Glomerular endothelial cell (primary cell): ENCODE measurements at places on chromosomes 2 and 18. TPM values are rescaled to one million over a fixed set of nuclear protein-coding genes. Genes with fewer than 3 reads are reported as not detected.

- DNase-seq, result no peak
These were observed 152.1 kb upstream of the KYNU start for GRCh38 chr2:142725386-142725785.

DNA sequence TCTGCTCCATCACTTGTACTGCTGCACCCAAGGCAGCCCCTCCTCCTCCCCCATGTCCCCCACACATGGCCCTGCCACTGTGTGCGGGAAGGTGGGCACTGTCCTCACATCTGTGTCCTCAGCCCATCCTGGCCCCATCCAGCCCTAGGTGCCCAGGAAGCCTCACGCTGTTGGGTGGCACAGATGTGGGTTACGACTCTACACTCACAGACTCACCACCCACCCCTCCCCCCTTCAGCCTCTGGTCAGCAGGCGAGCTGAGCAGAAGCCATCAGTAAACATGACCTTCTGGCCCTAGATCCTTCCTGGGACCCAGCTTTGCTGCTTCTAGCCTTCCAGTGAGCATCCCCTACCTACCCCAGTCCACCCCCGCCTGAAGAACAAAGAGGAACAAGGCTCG is 43.0 kb downstream of the ADCY3 start:
- DNase-seq, result no peak

- DNase-seq, result peak; percentile 99
These were observed 76.7 kb downstream of the MERTK start for GRCh38 chr2:111975053-111975552.

- peak; percentile 20 for DNase-seq
These were observed 128.4 kb upstream of the CBLN2 start for GRCh38 chr18:72672364-72673184.

DNA sequence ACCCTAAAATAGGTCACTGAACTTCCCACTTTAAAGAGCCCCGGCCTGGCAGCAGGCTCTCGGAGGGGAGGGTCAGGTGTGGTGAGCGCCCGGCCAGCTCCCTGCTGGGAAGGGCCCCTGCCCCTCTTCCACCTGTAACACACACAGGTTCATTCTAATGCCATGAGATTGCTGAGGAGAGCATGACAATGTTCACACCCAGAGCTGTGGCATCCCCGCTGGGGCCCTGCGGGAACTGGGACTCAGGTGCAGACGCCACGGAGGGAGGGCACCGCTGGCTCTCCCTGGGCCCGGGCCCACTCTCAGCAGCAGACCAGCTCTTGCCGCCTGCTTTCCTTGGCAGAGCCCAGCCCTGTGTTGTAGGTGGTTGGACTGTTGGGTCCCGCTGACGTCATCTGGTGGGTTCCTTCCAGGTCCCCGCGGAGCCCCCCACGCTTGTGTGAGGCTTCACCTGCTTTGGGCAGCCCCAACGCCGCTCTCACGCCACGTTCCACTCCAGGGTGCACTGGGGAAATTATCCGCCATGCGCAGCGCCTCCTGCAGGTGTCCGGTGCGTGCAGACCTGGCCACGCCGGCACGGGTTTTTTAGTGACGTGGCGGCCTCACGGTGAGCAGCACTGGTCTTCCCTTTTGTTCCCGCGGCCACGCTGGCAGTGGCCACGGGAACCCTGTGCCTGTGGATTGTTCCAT is 50.4 kb upstream of the KCNG2 start:
- DNase-seq, result no peak

DNA sequence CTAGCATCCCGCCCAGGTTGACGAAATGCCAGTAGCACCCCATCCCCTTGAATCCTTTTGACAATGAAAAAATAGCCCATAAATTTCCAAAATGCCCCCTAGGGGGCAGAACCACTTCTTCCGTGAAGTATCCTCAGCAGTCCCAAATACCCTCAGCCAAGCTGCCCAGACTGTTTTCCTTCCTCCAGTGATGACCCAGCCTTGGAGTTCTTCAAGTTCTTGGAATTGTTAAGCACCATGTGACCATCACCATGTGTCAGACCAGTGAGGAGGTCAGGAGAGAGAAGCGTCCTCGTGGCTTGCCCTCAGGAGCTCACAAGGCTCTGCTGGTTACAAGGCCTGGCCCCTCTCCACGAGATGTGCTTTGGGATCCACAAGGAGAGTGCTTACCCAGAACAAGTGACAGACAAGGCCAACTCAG is 1.4 kb upstream of the SLC23A3 start:
- DNase-seq, result no peak

DNA sequence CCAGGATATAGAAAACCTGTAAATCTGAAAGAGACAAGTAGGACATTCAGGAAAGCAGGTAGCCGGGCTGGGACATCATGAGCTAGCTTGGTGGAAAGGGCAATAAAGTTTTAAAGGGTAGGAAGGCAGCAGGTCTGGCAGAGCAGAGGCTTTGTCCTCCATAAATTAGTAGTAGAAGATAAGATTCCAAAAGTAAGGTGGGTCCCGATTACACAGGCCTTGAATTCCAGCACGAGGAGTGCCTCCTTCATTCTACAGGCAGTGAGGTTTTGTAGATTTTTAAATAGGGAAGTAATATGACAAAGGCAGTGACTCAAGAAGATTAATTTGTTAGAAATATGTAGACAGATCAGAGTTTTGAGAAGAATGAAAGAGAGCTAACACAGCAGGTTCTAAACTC is 160.7 kb downstream of the DTNB start:
- DNase-seq, result no peak

GRCh38 chr2:3355951-3356569 is 21.6 kb downstream of the EIPR1 start:
- no peak for DNase-seq

DNA sequence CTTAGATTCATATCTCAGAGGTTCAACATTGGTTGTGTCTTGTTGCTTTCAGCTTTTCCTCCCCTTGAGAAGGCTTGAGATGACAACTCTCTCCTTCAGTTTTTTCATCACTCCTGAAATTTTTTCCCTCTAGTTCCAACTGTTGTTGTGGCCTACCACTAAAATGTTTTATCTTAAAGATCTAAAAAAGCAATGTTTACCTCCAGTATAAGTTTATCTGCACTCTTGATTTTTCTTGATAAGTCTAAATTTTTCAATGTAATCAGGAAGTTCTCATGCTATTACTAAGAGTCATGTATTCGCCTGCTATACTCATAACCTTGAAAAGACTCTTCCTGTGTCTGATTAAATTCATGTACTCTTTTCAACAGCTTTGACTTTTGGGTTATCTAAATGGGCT is 366.3 kb upstream of the TFPI start:
- no peak for DNase-seq

DNA sequence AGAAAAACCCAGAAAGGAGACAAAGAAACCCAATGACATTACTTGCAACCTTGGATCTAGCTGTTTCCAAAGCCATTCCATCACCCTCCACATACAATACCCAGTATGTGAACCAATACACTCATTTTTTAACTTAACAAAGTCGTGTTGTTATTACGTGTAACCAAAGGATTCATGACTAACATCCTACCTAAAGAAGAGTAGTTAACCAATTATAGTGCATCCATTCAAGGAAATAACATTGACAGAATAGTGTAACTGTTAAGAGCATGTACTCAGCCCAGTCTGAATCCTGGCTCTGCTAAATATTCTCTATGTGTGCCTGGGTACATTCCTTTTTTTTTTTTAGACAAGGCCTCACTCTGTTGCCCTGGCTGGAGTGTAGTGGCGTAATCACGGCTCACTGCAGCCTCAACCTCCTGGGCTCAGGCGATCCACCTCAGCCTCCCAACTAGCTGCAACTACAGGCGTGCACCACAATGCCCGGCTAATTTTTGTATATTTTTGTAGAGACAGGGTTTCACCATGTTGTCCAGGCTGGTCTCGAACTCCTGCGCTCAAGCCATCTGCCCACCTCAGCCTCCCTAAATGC is 9.9 kb downstream of the TLK1 start:
- DNase-seq, result no peak

- DNase-seq, result no peak
These were observed 102.4 kb downstream of the EPC2 start for GRCh38 chr2:148746973-148747372.

DNA sequence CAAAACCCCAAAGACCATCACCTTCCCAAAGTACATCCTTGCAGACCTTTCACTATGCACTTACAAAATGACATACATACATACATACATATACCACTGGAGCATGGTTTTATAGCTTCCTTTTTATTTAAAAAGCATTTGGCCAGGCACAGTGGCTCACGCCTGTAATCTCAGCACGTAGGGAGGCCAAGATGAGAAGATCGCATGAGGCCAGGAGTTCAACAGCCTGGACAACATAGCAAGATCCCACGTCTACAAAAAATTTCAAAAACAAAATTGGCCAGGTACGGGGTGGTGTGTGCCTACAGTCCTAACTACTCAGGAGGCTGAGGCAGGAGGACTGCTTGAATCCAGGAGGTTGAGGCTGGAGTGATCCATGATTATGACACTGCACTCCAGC is 29.9 kb upstream of the ADAM17 start:
- DNase-seq, result no peak

DNA sequence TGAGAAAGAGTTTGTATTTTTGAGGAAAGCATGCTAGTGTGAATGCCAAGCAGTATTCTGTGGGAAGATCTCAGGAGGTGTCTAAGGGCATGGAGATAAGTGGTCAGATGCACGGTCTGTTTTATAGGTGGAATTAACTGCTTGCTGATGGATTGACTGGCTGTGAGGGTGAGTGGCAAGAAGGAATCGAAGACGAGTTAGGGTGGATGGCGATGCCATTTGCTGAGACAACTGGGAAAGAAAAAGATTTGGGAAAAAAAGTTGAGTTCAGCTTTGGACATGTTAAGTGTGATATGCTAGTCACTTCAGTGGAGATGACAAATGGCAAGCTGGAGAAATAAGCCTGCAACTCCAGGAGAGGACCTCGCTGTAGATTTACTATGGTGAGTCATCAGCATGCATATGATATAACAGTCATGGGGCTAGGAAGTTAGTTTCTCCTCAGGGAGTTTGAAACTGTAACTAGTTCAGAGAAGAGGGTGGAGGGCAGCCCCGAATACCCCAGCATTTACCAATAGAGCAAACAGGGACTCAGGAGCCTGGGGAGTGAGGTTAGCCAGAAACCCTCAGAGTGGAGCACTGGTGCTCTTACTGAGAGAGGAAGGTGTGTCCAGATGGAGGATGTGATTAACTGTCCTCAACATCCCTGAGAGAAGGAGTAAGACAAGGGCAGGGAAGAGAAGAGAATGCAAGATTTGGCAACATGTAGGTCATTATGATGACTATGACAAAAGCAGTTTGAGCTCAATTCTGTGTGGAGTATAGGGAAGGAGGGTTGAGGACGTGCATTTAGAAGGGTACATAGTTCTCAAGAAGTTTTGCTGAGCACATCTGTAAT is 2.0 kb upstream of the HK2 start:
- DNase-seq, result no peak

- DNase-seq, result no peak
These were observed 961.4 kb downstream of the DSC3 start for GRCh38 chr18:30081122-30081521.

DNA sequence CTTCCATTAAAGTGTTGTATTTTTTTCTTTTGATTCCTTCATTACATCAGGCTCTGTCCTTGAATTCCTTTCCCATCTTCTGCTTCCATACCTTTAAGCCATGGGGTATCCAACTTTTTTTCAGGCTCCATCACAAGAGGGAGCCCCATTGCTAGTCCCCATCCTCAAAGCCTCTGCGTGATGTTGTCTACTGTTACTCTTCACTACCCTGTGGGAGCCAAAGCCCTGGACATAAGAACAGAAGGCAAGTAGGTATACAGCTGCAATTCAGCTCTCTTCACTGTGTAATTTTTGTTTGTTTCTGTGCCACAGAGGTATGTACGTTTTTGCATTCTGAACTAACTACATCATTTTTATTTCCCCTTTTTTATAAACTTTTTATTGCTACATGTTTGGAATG is 36.6 kb upstream of the CCNYL1 start:
- no peak for DNase-seq

DNA sequence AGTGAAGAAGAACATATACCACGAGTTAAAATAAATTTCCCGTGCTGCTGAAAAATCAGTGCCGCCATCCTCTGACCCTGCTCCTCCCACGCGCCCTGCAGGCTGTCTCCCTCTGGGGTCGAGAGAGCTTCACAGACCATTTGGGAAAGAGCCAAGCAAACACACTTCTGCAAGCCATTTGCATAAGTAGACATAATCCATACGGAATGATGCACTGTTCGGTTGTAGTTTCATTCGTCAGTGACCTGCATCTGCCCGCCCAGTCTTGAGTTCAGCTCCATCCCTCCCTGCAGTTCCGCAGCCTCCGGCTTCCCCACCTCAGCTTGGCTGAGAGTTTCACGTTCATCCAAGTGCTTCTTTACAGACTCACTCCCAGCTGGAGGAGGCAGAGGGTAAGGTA is 69.6 kb downstream of the TRAPPC12 start:
- no peak for DNase-seq

DNA sequence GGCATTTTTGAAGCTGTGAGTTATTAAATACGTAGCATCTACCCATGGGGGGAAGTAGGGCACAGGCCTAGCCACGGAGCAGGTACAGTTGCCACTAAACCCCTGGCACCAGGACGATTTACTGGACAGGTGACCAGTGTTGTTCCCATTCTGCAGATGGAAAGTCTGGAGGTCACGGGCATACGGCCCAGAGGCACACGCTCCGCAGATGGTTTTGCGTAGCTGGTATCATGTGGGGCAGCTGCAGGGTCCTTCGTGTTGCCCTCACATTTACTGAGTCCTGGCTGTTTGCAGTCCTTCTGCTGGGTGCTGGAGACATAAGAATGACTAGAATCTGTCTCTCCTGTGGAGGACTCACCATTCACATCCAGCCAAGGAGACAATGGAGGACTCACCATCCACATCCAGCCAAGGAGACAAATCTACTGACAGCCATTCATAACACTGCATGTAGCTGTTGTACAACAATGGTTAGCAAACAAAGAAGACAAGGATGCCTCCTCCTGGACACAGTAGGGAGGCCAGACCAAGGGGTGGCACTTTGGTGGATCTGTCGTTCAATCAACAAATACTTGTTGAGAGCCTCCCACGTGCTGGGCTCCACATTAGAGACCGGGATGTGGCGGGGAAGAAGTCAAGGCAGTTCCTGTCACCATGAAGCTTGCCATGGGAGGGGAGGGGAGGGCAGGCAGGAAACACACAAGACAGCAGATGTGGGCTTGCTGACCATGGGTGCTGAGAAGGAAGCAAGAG is 24.9 kb downstream of the TWIST2 start:
- DNase-seq, result no peak

- no peak for DNase-seq
These were observed 93.6 kb downstream of the ZFP36L2 start for GRCh38 chr2:43132683-43133301.

GRCh38 chr2:102520009-102520408 is 47.0 kb downstream of the SLC9A4 start:
- no peak for DNase-seq

GRCh38 chr18:45690975-45691815 is 32.8 kb upstream of the SLC14A1 start:
- DNase-seq, result peak; percentile 23

Gene NEU2
- total RNA-seq, result not detected in 2 replicates

Gene TXNDC2
- not detected in 2 replicates for total RNA-seq

Gene GALNT5
- 0.48 and 2.6 TPM in 2 replicates for total RNA-seq
